Lung (tissue), 17 donors: ENCODE measurements at places on chromosomes 5 and 9. TPM values are rescaled to one million over a fixed set of nuclear protein-coding genes. Genes with fewer than 3 reads are reported as not detected.

FBP1 gene
- 17.1 TPM for total RNA-seq

DNA sequence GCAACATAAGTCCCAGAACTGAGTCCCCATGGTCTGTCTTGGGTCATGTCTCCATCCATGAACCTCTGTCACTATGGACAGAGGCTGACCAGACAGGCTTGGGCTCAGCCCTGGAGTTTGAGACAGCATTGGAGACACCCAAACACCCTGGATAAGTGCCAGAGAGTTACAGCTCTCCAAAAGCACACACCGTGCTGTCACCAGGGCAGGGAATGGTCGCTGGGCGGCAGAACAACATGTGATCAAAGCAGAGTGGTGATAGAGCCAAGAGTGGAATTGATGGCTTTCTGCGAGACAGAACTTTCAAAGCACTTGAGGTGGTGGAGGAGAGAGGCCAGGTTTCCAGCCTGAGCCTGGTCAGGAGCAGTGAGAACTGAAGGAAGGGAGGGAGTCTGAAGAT is 50.1 kb downstream of the DRD1 start:
- no peaks in the 10 kb centered on the region for H3K36me3 ChIP-seq
- H3K4me1 ChIP-seq = no peaks in the 10 kb centered on the region
- H3K4me3 ChIP-seq = no peak overlapping the region
- H3K27ac ChIP-seq = no peak overlapping the region

ATP10B gene
- 0.18 TPM for total RNA-seq

DNA sequence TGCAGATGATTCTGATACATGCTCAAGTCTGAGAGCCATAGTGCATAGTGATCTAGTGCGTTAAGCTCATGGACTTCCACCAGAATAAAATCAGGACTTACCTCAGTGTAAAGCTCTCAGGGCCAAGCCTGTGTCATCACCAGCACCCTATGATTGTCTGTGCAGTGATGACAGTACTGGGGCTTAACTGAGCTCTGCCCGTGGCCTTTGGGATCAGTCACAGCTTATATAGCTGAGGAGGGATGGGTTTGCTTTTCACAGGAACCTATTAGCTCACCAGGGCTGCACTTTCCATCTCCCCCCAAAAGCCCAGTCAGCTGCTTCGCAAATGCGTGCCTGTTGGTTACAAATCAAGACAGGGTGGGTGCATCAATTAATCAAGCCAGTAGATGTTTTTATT is 246.9 kb downstream of the NR3C1 start:
- no peaks in the 10 kb centered on the region for H3K36me3 ChIP-seq
- H3K27ac ChIP-seq = no peak overlapping the region
- H3K4me3 ChIP-seq = no peak overlapping the region
- H3K27me3 ChIP-seq = no peaks in the 10 kb centered on the region

DNA sequence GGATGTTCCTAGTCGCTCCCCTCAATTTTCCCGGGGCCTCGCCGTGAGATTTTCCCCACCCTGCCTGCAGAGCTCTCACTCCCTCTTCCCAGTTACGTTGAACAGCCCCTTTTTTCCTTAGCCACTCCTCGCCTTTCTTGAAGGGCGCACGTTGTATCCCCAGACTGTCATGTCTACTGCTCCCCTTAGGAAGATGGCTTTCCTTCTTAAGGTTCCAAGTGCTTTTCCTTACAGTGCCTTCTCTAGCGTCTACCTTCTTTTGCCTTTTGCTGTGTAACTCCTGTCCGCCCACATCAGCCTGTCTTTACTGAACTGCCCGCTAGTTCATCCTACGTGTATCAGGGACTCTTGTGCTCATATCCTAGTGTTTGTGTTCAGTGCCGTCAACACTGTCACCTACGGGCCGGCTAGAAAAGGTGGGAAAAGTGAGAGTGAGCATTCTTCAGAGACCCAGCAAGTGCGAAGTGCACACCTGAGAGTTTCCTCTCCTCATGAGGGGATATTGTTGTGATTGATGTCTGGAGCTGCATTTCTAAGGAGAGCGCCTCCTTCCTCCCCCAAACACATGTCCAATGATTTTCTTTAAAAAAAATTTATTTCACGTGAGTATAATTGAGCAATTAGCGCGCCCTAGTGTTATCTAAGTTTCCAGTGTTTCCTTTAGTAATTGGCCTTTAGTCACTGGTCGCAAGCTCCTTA is 764 bp downstream of the CAMLG start:
- no peaks in the 10 kb centered on the region for H3K36me3 ChIP-seq
- H3K27ac ChIP-seq = peak overlapping the region; percentile 99
- no peaks in the 10 kb centered on the region for H3K4me1 ChIP-seq
- peak overlapping the region; percentile 94 for H3K4me3 ChIP-seq

- peak overlapping the region; percentile 22 for H3K27ac ChIP-seq
- no peaks in the 10 kb centered on the region for H3K27me3 ChIP-seq
- peak; percentile 94 for DNase-seq
- no peak overlapping the region for H3K4me3 ChIP-seq
- no peaks in the 10 kb centered on the region for H3K4me1 ChIP-seq
These were observed 38.5 kb upstream of the SLC44A1 start for GRCh38 chr9:105205787-105206495.
